ENCODE measurements at places on chromosomes 12 and 14.

DNA sequence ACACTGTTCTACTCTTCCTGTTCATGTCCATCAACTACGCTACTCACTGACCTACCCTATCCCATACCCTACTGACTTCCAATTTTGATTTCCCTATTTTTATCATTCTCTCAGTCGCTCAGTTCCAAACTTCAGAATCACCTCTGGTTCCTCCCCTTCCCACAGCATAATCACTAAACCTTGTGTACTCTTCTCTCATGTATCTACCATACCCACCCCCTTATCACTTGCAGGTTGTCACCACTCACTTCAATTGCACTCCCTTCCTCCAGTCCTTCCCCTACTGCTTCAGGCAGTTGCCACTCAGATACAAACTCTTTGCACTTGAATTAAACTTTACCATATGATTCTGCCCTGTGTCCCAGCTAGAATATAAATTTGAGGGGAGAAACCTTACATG is 6.3 kb downstream of the RACGAP1 start:
- no peak for DNase-seq

- DNase-seq, result no peak
Observed at GRCh38 chr12:115683240-115683780, 594.2 kb downstream of the MED13L start.

- DNase-seq, result no peak
Observed at GRCh38 chr12:70966046-70966445, 45.5 kb upstream of the PTPRR start.

DNA sequence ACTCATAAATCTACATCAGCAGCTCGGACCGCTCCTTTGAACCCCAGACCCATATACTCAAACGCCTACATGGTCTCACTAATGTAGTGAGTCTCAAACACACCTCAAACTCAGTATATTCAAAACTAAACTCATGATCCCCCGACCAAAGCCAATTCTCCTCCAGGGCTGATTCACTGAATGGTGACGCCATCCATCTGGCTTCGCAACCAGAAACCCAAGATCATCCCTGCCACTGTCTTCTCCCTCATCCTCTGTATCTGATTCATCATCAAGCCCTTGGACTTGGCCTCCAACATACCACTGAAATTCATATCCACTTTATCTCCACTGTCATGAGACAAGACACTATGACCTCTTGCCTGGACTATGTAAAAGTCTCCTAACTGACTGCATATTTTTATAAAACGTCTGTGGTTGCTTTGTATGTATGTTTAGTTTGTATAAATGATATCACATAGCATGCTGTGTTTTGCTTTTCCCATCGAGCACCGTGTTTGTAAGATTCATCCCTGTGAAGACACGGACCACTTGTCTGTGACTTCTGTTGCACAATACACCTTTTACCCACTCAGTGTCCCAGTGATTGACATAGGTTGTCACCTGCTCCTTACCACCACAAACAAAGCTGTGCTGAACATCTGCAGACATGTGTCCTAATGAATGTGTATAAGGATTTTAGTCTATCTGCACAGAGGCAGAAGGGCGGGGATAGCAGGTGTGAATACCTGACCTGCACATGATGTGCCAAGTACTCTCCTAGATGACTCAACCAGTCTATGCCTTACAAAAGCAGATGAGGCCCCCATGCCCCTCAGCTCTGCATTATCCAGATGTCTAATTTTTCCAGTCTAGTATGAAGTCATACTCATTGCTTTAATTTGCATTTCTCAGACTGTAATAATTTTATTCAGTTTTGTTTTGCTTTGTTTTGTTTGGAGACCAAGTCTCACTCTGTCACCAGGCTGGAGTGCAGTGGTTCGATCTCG is 76.9 kb downstream of the VWF start:
- DNase-seq, result peak; percentile 68

GRCh38 chr12:112115259-112116045 is 6.9 kb upstream of the NAA25 start:
- DNase-seq, result no peak

GRCh38 chr12:56683-57346 is 9.8 kb upstream of the IQSEC3 start:
- DNase-seq, result no peak

DNA sequence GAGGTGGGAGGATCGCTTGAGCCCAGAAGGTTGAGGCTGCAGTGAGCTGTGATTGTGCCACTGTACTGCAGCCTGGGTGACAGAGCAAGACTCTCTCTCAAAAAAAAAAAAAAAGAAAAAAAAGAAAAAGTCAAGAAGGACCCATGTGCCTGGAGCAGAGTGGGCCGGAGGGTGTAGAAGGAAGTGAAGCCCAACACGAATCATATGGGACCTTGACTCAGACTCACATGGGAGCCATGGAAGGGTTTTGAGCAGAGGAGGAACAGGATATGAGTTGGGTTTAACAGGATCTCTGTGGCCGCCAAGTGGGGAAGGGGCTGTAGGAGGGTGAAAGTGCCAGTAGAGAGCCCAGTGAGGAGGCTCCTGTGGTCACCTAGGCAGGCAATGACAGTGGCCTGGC is 165.4 kb downstream of the PHETA1 start:
- no peak for DNase-seq

GRCh38 chr12:133023566-133023965 is 13.7 kb upstream of the ZNF84 start:
- DNase-seq, result no peak

DNA sequence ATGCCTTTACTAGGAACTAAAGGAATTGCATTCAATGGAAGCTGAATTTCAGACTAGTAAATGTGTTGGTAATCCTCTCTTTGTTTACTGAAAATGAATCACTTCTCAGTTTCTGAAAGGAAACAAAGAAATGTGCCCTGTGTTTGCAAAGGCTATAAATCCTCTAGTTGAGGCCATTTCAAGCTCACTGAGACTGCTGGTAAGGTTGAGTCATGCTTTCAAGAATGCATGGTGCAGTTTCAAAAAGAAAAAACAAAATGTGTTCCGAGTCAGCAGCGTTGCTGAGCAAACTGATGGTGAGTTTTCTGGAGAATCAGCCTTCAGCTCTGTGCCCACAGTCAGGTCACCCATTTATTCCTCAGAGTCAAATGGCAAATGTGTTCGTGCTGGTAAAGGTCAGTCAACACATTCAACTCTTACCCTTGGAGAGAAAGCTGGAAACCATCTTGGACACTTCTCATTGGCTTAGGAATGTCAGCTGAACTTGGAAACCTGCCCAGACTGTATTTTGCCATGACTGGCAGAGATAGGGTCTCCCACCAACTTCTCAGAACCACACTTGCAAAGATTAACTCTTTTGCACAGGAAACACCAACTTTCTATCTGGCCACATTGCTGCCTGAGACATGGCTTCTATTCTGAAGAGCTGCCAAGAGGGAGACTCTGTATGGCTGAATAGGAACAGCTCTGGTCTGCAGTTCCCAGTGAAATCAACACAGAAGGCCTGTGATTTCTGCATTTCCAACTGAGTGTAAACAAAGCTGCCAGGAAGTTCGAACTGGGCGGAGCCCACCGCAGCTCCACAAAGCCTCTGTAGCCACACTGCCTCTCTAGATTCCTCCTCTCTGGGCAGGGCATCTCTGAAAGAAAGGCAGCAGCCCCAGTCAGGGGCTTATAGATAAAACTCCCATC is 484.4 kb downstream of the ATP23 start:
- DNase-seq, result peak; percentile 68

DNA sequence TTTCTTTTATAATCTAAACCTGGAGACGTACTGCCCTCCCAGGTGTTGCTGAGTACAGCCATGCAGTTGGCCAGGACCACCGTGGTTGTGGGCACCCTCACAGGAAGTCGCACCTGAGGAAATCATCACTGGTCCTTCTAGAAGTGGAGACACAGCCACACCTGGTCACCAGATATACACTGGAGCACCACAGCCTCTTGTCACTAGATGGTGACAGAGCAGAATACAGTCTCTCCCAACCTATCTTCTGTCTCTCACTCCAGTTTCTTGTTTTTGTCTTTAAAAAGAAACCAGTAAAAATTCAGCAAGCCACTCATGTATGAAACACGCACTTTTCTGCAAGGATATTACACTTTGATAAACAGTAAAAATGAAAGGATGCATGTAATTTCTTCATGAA is 43.1 kb upstream of the GPHB5 start:
- no peak for DNase-seq

- no peak for DNase-seq
Observed at GRCh38 chr12:1838205-1838993, 18.0 kb downstream of the LRTM2 start.

GRCh38 chr14:89042021-89042420 is 217.6 kb downstream of the TTC8 start:
- DNase-seq, result no peak

- DNase-seq, result no peak
Observed at GRCh38 chr14:29709490-29709889, 218.2 kb downstream of the PRKD1 start.

- no peak for DNase-seq
Observed at GRCh38 chr14:104157016-104157928, 18.9 kb downstream of the KIF26A start.

- DNase-seq, result no peak
Observed at GRCh38 chr12:10082117-10082874, 16.5 kb downstream of the CLEC1A start.

DNA sequence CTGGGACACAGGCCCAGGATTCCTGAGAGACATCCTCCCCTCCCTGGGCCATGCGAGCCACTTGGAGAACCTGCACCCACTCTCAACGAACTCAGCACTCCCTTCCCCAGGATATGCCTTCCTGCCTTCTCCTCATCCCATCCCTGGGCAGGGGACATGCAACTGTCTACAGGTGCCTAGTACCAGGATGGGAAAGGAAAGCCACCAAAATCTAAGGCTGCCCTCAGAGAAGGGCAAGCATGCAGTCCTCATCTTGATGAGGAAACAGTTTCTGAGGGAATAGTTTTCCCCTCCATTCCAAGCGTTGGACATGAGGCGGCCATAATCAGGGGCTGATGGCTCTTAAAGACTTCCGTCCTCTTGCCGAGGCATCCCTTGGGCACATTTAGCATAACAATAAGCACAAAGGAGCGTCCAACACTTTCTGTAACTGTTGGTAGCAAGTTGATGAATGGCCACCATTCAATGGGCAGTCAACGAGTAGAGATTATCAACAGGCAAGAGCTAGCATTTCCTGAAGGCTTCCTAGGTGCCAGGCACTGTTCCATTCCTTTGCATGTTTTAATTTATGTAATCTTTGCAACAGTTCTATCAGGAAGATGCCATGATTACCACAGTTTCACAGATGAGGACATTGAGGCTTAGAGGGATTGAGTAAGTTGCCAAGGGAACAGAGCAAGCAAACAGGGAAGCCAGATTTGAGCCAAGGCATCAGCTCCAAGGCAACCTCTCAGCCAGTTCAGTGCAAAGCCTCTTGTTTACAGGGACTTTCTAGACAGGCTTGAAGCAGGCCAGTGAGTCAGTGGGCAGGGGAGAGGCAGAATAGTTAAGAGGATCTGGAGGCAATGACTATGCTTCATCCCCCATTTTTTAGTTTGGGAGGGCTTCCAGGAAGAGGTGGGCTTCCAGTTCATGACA is 105.1 kb downstream of the SINHCAF start:
- no peak for DNase-seq

DNA sequence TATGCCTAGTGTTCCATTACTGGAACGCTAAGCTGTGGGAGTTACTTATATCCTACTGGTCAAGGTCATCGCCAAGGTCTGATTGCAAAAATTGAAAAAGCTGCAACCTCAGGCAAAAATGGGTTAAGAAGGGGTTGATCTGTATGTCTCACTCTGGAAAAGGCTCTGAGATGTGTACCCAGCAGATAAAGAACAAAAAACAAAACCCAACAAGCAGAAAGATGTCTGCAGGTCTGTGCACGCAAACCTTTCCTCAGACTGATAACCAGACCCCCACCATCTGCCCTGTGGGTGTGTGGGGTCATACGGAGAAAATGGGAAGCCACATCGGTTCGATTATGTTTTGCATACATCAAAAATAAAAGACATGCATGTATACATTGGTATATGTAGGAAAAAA is 56.4 kb downstream of the TESC start:
- no peak for DNase-seq
